ENCODE measurements at places on chromosomes 3 and 15.

- no peak for DNase-seq
Observed at GRCh38 chr15:39593656-39594445, 13.0 kb downstream of the THBS1 start.

DNA sequence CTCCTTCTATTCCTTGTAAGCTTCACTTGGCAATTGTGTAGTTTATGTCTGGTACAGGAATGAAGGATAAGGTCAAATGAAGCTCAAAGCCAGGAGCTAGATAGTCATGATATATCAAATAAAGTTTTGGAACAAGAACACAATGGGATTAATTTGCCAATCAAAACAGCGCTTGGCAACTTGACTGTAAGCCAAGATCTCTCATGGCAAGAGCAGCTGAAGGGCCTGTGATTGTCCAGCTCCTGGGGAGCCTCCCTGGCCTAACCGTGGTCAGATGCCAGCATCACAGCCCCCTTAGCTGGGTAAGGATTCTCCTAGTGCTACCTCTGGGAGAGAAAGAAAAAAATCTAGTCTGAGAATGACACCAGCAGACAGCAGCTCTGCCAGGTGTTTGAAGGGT is 97.2 kb downstream of the LIPC start:
- no peak for DNase-seq

DNA sequence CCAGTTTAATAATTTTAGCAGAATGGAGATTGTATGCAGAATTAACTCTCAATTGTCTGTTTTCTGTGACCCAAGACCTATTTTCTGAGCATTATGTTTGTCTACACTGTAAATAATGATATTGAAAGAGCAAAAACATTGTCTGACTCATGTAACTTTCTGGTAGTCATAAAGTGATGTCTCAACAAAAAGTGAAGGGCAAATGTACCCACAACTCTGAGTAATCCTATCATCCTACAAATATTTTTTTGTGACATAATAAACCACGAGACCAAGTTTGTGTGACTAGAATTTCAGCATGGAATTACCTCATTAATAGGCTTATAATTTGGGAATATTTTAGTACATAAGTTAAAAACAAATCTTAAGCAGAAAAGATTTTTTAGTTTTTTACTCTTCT is 15.4 kb upstream of the ABHD10 start:
- no peak for DNase-seq

- DNase-seq, result no peak
Observed at GRCh38 chr3:103976931-103977339, 1389.8 kb upstream of the ALCAM start.

- DNase-seq, result no peak
Observed at GRCh38 chr3:193829781-193830180, 236.8 kb downstream of the OPA1 start.

GRCh38 chr3:107218864-107219269 is 158.4 kb upstream of the CCDC54 start:
- DNase-seq, result no peak

DNA sequence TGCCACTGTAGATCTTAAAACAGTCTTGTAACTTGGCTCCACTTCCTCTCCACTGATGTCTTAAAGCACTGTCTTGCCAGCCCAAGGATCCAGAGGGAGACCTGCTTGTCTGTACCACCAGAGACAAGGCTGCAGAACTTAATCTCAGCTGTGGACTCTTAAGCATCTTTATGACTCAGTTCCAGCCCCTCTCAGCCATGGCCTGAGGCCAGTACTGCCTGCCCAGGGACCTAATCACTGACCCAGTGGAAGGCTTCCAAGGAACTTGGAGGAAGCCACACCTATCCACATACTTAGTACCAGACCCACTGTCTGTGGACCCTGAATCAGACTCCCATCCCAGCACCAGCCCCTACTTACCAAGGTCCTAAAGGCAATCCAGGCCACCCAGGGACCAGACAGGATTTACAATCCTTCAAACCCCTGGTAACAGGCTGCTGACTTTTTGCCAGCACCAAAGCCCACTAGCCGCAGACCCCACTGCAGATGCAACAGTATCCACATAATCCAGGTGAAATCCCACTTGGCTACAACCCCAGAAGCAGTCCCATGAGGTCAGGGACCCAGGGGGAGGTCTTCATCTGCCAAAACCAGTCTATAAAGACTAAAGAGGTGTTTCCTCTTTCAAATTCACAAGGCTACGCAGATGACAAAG is 41.9 kb upstream of the PRR20G start:
- no peak for DNase-seq

GRCh38 chr3:155805204-155805801 is 775 bp downstream of the C3orf33 start:
- peak; percentile 58 for DNase-seq

DNA sequence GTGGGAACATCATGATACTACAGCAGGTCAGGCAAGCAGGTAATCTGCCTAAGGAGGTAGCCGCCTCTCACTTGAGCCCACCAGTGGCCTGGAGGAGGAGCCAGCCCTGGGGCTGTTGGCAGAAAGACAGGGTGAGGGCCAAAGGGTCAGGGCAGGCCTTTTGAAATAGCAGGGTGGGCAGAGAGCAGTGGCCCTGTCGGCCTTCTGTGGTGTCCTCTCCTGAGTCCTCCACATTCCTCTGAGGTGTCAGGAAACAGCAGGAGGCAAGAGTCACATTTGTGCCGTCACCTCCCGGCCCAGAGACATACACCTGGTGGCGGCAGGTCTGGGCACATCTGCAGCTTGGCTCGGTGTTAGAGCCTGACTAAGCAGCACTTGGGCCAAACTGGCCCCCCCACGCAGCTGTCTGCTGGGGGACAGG is 3.9 kb upstream of the BNC1 start:
- no peak for DNase-seq

GRCh38 chr3:102235679-102236078 is 199.1 kb upstream of the ZPLD1 start:
- no peak for DNase-seq

GRCh38 chr15:72827226-72827625 is 43.7 kb upstream of the ADPGK start:
- DNase-seq, result no peak

DNA sequence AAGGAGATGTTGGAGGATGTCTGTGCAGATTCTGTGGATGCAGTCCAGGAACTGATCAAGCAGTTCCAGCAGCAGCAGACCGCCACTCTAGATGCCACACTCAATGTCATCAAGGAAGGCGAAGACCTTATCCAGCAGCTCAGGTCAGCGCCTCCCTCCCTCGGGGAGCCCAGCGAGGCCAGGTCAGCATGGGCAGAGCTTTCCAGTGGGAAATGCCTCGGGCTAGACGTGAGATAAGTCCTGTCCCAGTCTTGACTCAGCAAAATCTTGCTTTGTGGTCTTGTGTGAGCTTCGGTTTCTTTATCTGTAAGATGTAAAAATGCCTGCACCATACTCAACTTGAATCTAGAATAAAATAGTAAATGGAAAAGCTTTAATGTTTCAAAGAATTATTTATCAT is 335.1 kb upstream of the UMPS start:
- DNase-seq, result no peak

DNA sequence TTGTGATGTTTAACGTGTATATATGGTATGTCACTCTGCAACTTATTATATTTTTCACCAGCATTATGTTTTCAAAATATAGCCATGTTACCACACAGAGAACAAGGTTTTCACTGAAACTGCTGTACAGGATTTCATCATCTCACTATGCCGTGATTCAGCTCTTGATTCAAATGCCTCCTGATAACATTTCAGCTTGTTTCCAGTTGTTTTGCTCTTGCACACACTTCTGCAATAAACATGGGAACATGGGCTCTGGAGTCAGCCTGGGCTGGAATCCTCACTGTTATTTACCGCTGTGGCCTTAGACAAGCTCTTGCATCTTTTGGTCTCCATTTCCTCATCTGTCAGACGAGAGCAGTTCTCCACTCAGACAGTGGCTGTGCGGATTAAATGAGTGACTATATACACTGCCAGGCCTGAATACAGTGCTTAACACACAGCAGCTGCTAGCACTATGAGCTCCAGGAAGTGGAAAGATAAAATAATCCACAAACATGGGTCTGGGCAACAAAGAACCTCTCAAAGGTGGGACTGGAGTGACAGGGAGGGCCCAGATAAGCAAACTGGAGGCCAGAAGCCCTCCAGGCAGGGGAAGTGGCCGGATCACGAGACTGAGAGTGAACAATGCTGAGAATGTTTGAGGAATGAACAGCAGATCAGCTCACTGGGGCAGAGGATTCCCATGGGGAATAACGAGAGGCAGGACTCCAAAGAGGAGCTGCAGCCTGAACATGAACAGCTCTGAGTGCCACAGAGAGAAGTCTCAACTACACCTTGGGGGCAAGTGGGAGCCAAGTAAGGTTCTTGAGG is 17.7 kb downstream of the NTRK3 start:
- DNase-seq, result no peak

GRCh38 chr3:139199421-139200010 is 144.3 kb upstream of the MRPS22 start:
- no peak for DNase-seq

DNA sequence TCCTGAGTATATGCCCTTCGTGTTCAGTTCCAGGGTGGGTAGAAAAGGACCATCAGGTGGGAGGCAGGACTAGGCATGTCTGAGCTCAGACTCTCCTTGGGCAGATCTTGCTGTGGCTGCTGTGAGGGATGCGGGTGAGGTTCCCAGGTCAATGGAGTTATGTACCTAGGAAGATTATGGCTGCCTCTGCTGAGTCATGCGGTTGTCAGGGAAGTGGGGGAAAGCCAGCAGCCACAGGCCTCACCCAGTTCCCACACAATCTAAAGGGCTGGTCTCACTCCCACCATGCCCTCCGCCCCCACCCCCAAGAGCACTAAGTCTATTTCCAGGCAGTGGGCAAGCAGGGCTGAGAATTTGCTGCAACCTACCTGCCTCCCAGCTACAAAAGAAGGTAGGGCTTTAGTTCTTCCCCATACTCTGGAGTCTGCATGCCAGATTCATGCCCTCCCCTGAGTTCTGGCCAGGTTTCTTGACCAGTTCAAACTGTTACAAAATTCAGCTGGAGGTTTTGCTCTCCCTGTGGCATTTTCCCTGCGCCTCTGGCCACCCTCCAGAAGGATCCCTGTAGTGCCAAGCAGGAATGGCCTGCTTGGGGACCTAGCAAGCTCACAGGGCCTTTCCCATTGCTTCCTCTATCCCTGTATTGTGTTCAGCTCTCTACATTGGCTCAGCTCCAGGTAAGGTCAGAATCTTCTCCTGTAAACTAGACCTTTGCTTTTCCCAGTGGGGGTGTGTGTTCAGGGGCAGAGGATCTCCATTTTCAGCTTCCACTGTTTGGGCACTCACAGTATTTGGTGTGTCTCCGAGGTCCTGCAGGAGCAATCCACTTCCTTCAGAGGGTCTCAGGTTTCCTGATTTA is 12.7 kb upstream of the TMCO5A start:
- no peak for DNase-seq

GRCh38 chr3:30631243-30631904 is 25.0 kb downstream of the TGFBR2 start:
- DNase-seq, result peak; percentile 64
